ENCODE measurements at places on chromosomes 16 and 17.

GRCh38 chr16:83579436-83579835 lies 228.3 kb upstream of the HSBP1 start:
- no peak for DNase-seq

DNA sequence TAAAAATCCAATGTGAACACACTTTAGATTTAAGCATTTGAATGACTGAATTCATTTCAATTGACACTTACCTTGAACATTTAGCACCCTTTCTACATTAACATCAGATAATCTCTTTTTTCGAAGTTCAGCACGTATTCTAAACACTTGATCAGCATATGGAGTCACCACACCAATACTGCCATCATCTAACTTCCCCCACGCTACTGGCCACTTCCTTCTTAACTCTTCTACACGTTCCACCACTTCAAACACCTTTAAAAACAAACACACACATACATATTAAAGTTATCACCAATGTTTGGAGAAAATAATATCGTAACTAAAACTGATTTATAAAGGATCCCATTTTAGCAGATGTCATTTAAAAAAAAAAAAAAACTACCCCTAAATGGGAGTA lies 93.5 kb downstream of the CACNG1 start:
- no peak for DNase-seq

DNA sequence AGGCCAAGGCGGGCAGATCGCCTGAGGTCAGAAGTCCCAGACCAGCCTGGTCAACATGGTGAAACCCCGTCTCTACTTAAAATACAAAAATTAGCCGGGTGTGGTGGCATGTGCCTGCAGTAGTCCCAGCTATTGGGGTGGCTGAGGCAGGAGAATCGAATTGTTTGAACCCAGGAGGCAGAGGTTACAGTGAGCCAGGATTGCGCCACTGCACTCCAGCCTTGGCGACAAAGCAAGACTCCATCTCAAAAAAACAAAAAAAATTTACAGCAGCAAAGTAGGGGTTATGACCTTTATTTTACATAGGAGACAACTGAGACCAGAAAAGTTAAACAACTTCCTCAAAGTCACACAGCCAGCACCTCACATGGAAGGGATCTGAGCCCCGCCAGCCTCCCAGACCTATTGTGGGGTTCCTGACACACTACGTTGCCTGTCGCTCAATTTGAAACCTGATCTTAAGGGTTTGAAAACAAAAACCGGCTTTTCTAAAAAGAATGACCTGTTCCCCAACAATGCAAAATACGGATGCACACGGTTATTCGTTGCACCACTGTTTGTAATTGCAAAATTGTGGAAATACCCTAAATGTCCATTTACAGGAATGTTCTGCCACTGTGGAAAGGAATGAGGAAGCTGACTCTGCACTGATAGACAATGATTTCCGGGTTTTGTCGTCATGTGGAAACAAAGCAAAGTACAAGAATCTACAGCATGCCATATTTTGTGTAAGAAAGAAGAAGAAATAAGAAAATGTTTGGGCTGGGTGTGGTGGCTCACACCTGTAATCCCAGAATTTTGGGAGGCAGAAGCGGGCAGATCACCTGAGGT lies 77.2 kb downstream of the CNGB1 start:
- DNase-seq: no peak

- no peak for DNase-seq
These were observed 50.1 kb downstream of the BRIP1 start for GRCh38 chr17:61813211-61813610.

GRCh38 chr16:88672776-88673175 lies 9.9 kb upstream of the MVD start:
- no peak for DNase-seq

DNA sequence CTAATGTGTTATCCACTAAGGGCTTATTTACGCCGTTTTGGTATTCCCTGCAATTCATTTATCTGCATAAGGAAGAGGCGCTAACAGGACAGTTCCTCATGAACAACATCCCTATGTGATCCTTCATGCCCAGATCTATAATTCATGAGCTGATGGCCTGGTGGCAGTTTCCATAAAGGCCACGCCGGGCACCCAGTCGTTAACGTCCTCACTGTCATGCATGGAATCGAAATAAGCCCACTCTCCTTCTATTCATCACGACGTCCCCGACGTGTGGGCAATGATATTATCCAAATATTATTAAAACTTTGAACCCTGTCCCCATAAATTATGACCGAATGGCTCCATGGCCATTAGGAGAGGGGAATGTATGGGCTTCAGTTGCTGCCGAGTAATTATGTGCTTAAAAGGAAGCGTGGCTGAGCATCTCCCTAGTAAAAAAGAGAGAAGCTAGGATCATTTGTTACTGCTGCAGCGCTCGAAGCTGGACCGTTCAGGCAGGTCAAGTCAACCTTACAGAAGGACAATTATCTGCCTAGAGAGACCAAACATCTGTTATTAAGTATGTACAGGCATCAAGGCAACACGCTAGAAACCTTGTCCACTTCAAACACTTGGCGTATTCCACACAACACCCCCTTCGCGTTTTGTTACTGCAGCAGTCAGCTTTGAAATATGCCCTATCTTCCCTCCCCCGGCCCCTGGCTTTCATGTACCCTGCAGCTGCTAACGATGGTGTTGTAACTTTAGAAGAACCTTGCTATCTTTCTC lies 94.0 kb upstream of the SALL1 start:
- no peak for DNase-seq

DNA sequence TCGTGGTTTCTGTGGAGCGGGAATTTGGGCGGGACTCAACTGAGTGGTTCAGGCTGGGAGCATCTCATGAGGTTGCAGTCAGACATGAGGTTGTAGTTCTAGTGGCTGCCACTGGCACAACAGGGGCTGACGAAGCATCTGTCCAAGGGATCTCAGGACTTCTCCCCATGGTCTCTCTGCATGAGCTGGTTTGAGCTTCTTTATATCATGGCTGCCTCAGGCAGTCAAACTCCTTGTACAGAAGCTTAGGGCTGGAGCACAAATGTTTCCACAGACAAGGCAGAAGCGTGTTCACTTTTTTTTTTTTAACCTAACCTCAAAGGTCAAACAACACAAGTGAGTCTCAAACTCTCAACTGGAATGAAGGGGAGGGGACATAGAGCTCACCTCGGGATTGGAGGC lies 243.3 kb downstream of the MSI2 start:
- no peak for DNase-seq

GRCh38 chr17:68378268-68379176 lies 78.8 kb downstream of the WIPI1 start:
- DNase-seq: peak; percentile 48

DNA sequence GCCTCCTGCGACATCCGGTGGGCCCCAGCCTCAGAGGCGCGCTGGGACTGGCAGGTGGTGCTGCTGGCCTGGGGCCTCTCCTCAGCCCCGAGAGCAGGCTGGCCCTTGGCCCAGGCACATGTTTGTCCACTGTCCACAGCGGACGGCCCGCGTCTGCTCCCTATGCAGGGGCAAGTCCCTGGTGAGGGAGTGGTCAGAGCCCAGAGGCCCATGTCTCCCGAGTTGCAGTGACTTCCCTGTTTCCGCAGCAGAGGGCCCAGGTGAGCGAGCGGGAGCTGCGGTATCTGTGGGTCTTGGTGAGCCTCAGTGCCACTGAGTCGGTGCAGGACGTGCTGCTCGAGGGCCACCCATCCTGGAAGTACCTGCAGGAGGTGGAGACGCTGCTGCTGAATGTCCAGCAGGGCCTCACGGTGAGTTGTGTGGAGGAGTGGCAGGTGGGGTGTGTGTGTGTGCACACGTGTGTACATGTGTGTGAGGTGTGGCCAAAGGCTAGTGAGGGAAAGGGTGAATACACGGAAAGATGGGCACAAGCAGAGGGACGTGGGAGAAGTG lies 10.4 kb downstream of the IL34 start:
- no peak for DNase-seq

DNA sequence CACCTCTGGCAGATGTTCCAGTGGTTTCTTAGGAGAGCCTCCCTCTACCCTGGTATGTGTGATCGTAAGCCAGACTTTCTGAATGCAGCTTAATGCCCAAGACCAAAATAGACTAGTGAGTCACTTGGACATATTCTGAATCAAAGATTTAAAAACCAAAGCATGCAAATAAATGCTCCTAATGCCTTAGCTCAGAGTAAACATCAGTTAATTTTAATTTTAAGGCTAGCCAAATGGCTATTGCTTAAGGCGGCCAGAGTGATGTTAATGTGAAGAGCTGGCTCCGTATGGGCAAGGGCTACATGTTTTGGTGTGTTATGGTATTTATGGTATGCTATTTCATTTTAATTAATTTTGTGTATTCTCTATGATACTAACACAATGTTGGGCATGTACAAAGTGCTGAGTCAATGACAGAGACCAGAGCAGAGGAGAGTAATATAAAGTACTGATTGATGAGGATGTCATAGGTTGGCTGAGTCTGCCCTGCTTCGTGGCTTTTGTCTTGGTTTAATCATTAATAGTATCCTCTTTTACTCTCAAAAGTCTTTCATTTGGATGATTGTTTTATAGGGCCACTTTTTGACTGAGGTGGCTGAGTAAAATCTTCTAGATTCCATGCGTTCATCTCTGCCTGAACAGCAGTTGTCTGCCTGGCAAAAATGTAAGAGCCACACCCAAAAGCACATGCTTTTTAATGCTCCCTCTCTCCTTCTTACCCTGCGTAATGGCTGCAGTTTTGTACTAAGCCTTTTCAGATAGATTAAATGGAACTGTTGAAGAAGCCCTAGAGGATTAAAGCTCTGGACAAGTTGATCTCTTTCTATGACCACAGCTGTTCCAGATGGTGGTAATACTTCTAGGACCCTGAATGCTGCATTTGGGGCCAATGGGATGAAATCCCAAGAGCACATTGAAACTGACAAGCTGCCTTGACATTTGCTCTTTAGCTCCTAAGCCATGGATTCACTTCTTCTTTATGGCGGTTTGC lies 59.6 kb downstream of the MAP2K6 start:
- no peak for DNase-seq

DNA sequence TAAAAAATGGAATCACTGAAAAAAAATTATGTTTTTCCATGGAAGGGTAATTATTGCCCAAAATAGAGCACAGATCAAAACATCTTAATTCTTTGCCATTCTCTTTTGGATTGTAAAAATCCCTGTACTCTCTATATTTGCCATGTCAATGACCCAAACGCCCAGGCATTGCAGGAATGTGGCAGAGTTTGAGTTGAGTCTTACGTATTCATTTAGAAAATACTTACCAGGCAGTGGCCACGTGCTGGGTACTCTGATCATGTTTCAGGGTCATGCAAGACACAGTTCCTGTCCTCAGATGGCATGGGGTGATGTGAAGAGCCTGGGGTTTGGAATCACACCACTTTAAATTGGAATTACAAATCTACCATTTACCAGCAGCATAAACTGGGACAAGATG lies 267.7 kb downstream of the ABCC12 start:
- DNase-seq: no peak
